ENCODE measurements at places on chromosomes 11 and 22. TPM values are rescaled to one million over a fixed set of nuclear protein-coding genes. Genes with fewer than 3 reads are reported as not detected.
A peak's percentile ranks its signal among the peaks of the same experiment; 100 is the strongest.

DNA sequence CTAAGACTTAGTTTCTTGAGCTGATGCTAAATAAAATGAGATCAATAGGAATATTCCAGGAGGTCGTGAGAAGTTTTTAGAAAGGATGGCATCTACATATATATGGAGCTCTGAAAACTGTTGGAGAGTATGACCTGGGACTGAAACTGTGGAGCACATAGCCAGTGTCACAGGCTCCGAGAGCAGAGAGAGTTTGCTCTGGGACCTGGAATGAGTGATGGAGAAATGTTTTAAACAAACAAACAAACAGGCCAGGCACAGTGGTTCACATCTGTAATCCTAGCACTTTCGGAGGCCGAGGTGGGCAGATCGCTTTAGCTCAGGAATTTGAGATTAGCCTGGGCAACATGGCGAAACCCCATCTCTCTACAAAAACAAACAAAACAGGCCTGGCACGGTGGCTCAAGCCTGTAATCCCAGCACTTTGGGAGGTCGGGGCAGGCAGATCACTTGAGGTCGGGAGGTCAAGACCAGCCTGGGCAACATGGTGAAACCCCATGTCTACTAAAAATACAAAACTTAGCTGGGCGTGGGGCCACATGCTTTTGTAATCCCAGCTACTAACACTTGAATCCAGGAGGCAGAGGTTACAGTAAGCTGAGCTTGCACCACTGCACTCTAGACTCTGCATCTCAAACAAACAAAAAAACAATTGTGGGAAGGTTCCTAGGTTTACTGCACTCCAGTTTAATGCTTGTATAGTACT lies 67.1 kb downstream of the SLC35F2 start:
- DNase-seq = no peak
- no peaks in the 10 kb centered on the region for H3K27me3 ChIP-seq
- H3K4me1 ChIP-seq = no peaks in the 10 kb centered on the region
- no peak overlapping the region for H3K27ac ChIP-seq
- no peaks in the 10 kb centered on the region for H3K36me3 ChIP-seq

- H3K36me3 ChIP-seq = no peaks in the 10 kb centered on the region
- peaks cover 13% of the 10 kb centered on the region for H3K27me3 ChIP-seq
- DNase-seq = no peak
- H3K27ac ChIP-seq = no peak overlapping the region
- no peaks in the 10 kb centered on the region for H3K4me1 ChIP-seq
- no peak overlapping the region for H3K4me3 ChIP-seq
Measured at GRCh38 chr22:49023161-49023878, 804.4 kb downstream of the BRD1 start.

HARBI1 gene
- total RNA-seq = 2.3 TPM

- H3K27ac ChIP-seq = no peak overlapping the region
- H3K4me3 ChIP-seq = no peak overlapping the region
- H3K27me3 ChIP-seq = no peaks in the 10 kb centered on the region
- DNase-seq = no peak
- peaks cover 2% of the 10 kb centered on the region for H3K36me3 ChIP-seq
Measured at GRCh38 chr11:48162885-48163268, 53.7 kb upstream of the OR4B1 start.

- H3K27me3 ChIP-seq = no peaks in the 10 kb centered on the region
- DNase-seq = no peak
- H3K36me3 ChIP-seq = peaks cover 3% of the 10 kb centered on the region
- H3K27ac ChIP-seq = peak overlapping the region; percentile 88
Measured at GRCh38 chr22:46767249-46767985, 5.0 kb downstream of the TBC1D22A start.

DNA sequence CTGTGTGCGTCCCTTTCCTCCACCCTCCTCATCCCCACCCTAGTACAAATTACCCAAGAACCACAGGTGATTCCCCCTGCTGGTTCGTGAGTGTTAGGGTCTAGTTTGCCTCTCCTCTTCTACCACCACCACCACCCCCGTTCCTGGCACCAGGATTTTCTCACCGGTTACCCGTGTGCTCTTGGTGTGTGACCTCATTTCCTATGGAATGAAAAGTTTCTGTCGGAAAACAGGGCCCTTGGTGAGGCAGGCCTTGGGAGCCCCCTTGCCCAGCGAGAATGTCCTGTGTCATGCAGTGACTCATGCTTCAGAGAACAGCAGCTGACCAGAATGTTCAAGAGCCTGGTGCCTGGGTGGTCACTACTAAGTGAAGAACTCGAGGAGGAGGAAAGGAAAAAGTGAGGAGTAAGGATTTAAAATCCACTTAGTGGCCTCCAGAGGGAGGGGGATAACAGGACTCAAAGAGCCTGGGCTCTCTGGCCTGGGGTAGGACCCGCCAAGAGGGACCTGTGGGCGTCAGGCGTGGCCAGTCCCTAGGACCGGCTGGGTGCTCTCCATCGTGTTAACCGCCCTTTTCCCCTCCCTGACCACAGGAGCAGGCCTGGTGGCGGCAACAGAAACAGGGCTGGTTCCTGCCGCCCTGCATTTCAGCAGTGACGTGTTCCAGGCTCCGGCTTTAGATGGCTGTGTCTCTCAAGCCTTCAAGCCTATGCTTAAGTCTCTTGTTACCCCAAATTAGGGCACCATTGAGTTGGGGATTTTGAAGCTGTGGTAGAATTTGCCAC lies 30.2 kb downstream of the C22orf31 start:
- no peak overlapping the region for H3K4me3 ChIP-seq
- peak overlapping the region; percentile 67 for H3K27ac ChIP-seq
- H3K36me3 ChIP-seq = peaks cover 6% of the 10 kb centered on the region
- peaks cover 2% of the 10 kb centered on the region for H3K27me3 ChIP-seq
- peak; percentile 85 for DNase-seq
- H3K4me1 ChIP-seq = peaks cover 29% of the 10 kb centered on the region

GRCh38 chr11:111417011-111417765 lies 38.1 kb upstream of the POU2AF1 start:
- DNase-seq = no peak
- peaks cover 3% of the 10 kb centered on the region for H3K27me3 ChIP-seq

- peak overlapping the region; percentile 40 for H3K27ac ChIP-seq
- H3K27me3 ChIP-seq = no peaks in the 10 kb centered on the region
- DNase-seq = peak; percentile 47
- H3K4me1 ChIP-seq = peaks cover 9% of the 10 kb centered on the region
- no peak overlapping the region for H3K4me3 ChIP-seq
Measured at GRCh38 chr11:85772695-85773094, 38.2 kb downstream of the SYTL2 start.

All from muscle of leg (tissue), 16 donors.